ENCODE measurements at places on chromosomes 2 and 18.

GRCh38 chr2:183164650-183165015, 40.4 kb downstream of the NUP35 start:
- DNase-seq: no peak

- DNase-seq: no peak
Observed at GRCh38 chr2:176111309-176111663, 4.2 kb downstream of the HOXD11 start.

DNA sequence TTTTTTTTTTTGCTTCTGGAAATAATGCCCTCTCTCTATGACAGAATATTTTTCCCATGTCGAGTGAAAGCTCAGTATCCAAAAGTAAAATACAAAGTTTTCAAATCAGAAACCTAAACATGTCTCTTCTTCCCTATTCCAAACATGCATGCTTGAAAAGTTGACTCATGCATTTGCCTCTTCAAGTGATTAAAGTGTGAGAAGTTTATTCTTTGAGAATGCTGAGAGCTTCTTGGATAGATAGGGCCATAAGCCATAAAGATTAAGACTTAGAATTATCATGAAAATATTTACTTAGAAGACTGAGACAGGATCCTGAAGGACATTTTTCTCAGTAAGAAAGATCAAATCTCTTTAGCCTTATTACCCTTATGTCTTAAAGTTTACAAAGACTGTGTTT, 98.6 kb upstream of the EPB41L5 start:
- no peak for DNase-seq

GRCh38 chr2:191315365-191315752, 70.2 kb downstream of the MYO1B start:
- DNase-seq: no peak

- no peak for DNase-seq
Observed at GRCh38 chr2:44205169-44205568, 36.5 kb downstream of the PPM1B start.

DNA sequence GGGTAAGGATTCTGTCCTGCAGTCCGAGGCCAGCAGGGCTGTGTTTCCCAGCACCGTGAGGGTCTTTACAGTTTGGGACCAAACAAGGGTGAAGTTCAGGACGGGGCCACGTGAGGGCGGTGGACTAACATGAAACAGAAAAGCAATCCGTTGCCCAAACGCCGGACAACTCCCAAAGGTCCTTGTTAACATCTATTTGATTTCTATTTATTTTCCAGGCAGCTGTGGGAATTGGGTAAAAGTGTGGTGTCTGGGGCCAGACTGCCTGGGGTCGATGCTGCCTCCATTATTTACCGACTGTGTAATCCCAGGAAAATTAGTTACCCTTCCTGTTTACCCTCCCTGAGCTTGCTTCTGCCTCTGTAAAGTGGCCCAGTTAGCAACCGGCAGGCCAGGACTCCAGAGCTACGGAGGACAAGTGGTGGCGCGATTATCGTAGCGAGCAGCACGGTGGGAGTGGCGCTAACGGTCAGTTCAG, 66.3 kb upstream of the TCF7L1 start:
- DNase-seq: no peak

GRCh38 chr2:47079515-47080412, 75.3 kb downstream of the STPG4 start:
- DNase-seq: no peak

GRCh38 chr2:154428022-154428421, 270.5 kb upstream of the KCNJ3 start:
- DNase-seq: no peak

DNA sequence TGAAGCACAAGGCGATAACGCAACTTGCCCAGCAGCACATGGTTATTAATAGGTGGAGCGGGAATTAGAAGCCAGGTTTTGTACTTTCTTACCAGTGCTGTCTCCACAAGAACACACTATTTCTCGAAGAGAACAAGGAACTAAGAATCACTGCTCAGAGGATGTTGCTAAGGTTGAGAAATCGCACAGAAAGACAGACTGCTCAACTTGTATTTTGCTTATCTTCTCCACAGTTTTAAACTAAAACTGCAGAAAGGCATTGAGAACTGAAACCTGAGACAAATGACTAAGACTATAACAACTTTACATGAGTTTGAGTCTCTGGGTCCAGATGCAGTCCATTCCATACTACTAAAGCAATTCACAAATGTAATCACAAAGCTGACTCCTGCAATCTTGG, 6.2 kb downstream of the PRKD3 start:
- no peak for DNase-seq

DNA sequence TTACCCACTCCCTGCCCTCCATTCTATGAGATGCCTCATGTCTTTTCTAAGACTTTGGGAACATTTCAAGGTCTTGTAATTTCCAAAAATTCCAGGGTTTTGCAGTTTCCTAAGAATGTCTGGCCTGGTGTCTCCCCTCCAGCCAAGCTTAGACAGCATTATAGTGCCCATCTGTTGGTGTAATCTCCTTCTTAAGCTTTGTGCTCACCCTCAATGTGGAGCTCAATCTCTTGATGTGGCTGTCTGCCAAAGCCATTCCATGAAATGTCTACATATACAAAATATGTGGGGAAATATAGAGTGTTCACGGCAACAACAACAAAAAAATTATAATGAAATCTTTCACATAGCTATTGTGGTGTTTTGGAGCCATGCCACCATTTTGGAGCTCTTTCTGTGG, 558.4 kb downstream of the PIK3C3 start:
- no peak for DNase-seq

GRCh38 chr18:6835345-6835744, 105.8 kb downstream of the ARHGAP28 start:
- no peak for DNase-seq

GRCh38 chr18:33733376-33733775, 155.4 kb downstream of the ASXL3 start:
- DNase-seq: no peak

DNA sequence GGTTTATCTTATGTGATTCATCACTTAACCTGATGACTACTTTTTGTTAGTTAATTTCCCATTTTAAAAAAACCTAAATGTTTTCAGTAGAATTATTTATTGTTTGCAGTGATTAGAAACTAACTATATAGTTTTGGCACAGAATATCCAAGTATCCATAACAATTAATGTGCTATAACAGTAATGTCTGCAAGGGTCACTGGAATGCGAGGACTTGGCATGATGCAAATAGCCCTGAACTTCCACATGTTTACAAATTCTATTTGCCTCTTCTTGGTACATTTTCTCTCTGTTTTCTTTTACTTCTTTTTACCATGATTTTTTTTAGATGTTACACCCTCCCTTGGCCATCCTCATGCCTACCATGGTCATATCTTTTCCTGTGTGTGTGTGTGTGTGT, 49.3 kb upstream of the GALNT3 start:
- no peak for DNase-seq

DNA sequence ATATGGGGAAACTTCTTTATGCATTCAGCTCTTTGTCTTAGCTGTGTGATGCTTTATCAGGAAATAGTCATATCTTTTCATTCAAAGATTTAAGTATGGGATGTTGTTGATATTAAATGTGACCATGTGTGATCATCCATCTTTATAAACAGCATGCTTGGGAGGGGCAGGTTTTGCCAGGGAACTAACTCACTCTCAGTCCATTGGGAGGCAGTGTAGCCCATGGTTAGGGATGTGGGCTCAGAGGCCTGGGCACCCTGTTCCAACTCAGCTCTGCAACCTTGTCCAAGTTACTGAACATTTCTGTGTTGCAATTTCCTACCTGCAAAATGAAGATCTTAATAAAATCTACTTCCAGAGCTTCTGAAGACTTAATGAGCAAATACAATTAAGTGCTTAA, 92.0 kb upstream of the BCL2L11 start:
- no peak for DNase-seq

DNA sequence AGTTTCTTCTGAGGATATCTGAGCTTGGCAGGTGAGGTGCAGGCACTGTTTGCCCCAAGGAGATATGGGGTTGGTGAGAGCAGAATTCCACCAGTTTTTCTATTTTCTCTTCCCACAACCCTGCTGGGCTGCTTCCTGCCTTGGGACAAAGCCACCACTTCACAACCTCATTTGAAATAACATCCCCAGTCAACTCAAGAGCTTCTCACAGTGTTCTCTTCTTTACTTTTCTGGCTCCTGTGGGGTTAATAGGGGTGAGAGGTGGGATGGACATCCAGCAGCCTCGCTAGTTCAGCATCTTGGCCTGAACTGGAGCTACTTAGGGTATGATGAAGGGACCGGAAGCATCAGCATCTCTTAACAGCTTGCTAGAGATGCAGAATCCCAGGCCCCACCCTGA, 106.3 kb downstream of the SLC4A3 start:
- no peak for DNase-seq

GRCh38 chr2:99900556-99900955, 241.8 kb downstream of the AFF3 start:
- no peak for DNase-seq

GRCh38 chr2:137118140-137118539, 352.8 kb downstream of the THSD7B start:
- DNase-seq: no peak

- no peak for DNase-seq
Observed at GRCh38 chr18:59464486-59464885, 105.4 kb upstream of the LMAN1 start.

GRCh38 chr2:209391776-209392401, 32.0 kb upstream of the MAP2 start:
- DNase-seq: no peak

DNA sequence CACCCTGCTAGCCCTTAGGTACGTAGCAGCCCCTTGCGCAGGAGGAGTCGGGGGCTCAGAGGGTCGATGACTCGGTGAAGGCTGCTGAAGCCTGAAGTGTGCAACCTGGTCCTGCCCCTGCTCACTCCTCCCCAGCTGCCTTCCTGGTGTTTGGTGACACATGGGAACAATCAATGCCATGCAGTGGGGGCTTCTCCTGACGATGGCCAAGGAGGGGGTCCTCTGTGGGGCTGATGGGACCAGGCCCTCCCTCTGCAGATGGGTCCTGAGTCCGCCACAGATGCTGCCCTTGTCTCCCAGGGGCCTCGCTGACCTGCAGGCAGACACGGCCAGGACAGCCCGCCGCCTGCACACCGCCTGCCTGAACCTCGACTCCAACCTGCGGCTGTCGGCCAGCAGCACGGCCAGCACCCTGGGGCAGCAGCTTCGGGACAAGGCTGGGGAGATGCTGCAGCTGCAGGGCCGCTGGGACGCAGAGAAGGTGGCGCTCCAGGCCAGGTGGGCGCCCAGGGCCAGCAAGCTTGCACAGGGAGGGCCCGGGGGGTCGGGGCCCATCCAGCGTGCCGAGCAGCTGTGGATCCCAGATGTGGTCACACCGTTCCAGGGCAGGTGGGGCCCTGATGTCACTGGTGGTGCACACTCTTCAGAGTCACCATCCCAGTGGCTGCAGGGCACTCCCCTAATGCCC, 24.6 kb downstream of the CROCC2 start:
- DNase-seq: no peak

DNA sequence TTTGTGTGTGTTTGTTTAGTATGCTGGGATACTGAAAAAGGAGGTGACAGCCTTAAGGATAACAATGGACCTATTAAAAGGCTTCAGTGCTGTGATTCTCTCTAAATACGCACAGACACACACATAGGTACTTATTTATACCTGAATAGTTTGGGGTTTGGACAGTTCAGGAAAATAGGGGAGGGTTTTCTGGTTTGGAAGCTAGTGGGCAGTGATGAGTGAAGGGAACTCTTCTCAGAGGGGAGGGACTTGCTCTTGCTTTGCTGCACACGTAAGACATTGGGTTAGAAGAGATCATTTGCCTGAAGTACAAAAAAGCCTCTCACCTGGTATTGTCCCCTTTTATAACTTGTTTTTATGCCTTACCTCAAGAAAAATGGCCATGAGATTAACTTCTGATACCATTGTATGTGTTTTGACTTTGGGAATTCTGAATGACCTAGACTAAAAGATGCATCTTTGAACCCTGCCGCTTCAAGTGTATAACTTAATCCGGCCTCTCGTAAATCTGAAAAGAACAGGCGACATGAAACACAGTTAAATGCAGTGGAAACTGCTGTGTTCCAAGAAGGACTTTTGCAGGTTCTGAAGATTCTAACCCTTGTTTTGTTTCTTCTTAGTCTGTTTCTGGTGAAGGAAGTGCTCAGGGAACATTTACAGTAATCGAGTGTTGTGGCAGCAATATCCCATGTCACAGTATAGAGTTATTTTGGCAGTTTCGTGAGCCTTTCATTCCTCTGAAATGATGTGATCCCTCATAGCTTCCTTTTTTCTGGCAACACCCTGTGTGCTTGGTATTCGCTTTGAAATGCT, 2.5 kb downstream of the CRIM1 start:
- no peak for DNase-seq

DNA sequence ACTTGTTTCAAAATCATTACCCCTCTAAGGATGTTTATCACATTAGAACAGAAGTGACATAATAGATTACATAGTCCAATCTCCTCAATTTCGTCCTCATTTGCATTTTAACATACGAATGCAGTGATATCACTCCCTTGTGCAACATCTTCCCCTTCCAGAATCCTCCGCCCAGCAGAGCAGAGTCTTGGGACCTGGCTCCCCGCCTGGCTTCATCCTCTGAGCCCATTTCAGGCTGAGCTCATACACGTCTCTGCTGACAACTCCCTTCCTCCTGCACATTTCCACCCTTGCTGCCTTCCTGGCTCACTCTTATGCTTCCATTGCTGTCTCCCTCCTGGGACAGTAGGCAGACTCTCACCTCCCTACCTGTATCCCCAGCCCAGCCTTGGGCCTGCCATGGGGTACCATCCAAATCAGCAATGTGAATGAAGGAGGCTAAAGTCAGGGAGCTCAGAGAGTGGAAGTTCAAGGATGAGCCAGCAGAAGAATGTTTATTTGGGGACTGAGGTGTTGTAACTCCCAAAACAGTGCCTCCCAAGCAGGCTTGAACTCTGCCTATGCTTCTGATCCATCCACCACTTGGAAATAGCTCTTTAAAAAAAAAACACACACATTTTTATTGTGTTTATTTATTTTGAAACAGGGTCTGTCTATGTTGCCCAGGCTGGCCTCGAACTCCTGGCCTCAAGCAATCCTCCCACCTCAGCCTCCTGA, 165.2 kb downstream of the TMEM200C start:
- no peak for DNase-seq

- no peak for DNase-seq
Observed at GRCh38 chr2:62919041-62919440, 131.6 kb upstream of the OTX1 start.

DNA sequence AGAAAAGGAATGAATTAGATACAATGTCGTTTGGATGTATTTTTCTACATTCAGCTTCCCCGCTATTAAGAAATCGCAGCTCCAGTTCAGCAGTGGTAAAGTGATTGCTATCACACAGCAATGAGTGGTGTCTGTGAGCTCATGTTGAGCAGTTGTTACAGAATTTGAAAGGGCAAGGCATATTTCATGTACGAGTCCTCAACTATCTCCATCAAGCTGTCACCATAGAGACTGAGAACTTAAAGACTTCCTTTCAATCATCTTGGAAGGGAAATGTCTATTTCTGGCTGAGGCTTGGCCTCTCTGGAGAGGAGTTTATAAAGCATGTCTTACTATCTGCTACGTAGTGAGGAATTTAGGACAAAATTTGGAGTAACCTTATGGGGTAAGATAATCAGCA, 24.4 kb upstream of the FAM117B start:
- DNase-seq: no peak

GRCh38 chr2:172013396-172013795, 13.6 kb downstream of the METAP1D start:
- no peak for DNase-seq

GRCh38 chr2:83615511-83615910, 843.6 kb downstream of the SUCLG1 start:
- no peak for DNase-seq
